ENCODE measurements at places on chromosomes 2 and 18.

GRCh38 chr2:191247381-191248057, 2.3 kb downstream of the MYO1B start:
- DNase-seq = no peak

GRCh38 chr2:241629762-241630435, 7.1 kb downstream of the THAP4 start:
- no peak for DNase-seq

DNA sequence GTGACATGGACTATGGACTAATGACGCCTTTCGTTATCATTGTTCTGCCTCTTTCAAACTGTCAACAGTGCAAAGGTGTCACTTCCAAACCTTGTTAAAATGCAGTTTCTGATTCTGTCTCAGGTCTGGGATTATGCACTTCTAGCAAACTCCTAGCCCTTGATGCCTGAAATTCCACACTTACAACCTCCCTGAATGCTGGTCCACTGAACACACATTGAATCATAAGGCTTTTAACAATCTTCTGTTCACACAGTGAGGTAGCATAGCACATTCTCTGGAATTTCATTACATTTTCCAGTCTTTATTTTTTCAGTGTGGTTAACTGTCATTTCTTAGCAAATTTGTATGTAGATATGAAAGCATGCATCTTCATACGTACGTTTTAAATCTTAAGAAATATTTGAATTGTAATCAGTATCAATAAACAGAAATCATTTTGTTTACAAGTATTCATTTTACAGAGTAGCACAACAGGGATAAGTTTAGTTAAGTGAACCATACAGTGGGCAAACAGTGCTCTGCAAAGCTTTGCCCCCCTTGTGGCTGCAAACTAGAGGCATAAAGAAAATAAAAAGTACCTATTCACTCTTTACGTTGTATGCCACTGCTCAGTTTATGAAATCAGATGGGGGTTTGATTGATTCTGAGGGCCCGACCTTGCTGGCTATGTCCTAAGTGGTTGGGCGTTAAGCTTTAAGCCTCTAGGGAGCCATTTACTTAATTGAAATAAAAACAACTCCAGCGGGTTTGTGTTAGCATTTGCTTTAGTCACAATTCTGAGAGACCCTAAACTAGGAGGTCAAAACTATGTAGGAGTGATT, 250.8 kb downstream of the LRRTM1 start:
- DNase-seq = no peak

DNA sequence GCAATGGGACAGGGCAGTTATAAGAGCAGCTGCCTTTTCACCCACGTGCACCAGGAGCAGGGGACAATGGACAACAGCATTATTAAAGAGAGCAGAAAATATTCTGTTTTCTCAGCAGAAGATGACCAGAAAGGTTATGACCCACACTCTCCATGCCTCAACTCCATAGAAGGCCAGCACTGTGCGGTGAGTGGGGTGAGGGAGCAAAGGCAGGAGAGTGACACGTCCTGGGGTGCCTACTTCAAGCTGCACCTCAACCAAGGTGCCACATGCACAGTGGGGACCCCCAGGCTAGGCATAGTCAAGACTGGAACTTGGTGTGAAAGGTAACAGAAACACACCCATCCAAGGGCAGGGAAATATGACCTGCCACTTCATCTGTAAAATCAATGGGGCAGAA, 50.4 kb downstream of the POLR1A start:
- no peak for DNase-seq

DNA sequence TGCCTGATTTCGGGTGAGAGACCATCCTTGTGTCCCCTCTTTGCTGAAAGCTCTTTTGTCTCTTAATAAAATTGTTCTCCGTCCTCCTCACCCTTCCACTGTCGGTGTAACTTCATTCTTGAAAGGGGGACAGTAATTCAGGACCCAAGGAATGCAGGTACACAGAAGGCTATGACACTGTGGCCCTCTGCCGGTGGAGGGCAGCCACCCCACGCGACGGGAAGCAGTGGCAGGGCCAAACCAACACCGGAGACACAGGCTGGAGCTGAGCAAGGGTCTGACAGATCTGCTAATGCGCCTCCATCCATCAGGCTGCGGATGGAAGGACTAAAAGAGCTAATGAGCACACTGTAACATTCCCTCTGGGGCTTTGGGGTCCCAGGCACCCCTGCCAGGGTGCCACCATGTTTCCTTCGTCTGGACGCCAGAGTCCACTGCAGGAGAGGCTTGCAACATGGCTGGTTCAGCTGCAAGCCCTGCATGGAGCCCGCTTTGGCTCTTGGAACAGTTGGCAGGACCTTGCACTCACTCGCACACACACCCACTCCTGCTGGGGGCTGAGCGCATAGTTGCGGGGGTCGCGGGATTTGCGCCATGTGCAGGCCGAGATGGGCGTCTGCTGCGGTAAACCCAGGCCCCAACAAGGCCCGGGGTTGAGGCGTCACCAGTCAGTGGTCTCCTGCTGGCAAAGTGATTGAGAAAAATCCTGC, 544.1 kb upstream of the CDH7 start:
- DNase-seq = peak; percentile 24

GRCh38 chr2:71728036-71728435, 274.7 kb downstream of the DYSF start:
- DNase-seq = no peak

GRCh38 chr2:24241528-24241927, 66.7 kb downstream of the FAM228A start:
- DNase-seq = no peak

DNA sequence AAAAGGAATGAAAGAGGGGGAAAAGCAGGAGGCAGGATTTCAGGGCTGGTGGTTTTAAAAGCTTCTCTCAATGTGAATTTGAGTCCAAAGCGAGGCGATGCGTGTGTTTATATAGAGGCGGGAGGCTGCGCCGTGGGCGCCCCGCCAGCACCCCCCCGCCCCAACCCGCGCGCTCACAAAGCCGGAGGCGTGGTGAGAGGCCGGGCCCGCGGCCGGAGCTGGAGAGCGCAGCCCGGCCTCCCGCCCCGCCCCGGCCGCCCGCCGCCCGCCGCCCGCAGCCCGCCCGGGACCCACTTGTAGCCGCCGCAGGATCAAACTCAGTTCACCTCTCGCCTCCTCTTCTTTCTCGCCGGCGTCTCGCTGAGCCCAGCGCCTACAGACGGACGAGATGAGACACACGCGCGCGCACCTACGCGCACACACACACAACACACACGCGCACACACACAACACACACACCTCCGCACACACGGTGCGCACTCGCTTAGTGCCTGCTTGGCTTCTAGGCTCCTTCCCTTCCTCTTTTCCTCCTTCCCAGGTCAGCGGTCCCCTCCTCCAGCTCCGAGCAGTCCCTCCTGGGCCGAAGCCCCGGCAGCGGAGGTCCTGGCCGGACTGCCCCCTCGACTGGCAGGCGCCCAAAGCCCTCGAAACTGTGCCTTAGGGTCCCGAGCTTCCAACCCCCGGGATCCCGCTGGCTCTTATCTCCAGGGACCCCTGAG, 1.3 kb upstream of the CYP26B1 start:
- peak; percentile 63 for DNase-seq

DNA sequence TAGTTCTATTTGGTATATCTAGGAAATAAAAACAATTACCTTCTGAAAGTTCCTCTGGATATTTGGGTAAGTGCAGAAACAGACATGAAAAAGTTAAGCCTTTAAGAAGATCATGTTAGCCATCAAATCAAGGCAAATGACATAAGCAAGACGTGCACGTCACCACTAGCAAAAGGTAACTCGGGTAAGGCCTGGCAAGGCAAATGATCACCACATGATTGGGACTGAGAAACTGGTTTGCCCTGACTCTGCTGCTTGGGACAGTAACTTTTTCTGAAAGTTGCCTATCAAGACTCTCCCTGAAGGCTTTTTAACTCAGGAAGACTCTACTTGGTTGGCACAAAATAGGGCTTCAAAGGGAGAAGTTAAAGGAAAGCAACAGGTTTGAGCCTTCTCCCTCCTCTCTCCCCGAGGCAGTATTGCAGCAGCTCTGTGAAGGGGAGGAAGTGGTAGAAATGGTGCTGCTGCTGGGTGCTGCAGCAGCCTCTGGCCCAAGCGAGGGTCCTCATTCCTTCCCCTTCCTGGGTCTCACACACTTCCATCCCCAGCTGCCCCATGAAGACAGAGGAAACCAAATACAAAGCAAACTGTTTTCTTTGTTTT, 17.1 kb upstream of the TMEM237 start:
- DNase-seq = no peak

GRCh38 chr2:16105669-16106281, 165.4 kb downstream of the MYCN start:
- peak; percentile 31 for DNase-seq

- peak; percentile 30 for DNase-seq
These were observed 102.5 kb downstream of the ATL2 start for GRCh38 chr2:38274286-38275276.

- no peak for DNase-seq
These were observed 33.4 kb upstream of the VPS54 start for GRCh38 chr2:64052463-64053241.

DNA sequence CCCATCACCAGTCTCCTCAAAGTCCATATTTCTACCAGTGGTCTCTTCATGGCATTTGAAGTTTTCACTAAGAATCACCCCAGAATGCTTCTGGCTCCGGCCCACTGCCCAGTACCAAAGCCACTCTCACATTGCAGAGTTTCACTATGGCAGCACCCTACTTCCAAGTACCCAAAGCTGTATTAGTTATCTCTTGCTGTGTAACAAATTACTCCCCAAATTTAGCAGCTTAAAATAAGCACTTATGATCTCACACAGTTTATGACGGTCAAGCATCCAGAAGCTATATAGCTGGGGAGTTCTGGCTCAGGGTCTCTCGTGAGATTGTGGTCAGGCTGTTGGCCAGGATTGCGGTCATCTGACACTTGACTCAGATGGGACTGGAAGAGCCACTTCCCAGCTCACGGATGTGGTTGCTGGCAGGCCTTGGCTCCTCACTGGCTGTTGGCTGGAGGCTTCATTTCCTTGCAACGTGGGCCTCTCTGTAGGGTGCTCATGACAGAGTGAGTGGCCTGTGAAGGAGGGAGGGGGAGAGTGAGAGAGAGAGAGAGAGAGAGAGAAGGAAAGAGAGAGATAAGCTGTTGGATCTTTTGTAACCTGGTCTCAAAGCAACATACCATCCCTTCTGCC, 189.5 kb downstream of the CTIF start:
- no peak for DNase-seq

- no peak for DNase-seq
These were observed 156.4 kb downstream of the CCBE1 start for GRCh38 chr18:59540780-59541179.

GRCh38 chr18:24190590-24190989, 51.7 kb downstream of the CABYR start:
- DNase-seq = no peak

GRCh38 chr2:6723865-6724604, 141.7 kb downstream of the CMPK2 start:
- DNase-seq = no peak

DNA sequence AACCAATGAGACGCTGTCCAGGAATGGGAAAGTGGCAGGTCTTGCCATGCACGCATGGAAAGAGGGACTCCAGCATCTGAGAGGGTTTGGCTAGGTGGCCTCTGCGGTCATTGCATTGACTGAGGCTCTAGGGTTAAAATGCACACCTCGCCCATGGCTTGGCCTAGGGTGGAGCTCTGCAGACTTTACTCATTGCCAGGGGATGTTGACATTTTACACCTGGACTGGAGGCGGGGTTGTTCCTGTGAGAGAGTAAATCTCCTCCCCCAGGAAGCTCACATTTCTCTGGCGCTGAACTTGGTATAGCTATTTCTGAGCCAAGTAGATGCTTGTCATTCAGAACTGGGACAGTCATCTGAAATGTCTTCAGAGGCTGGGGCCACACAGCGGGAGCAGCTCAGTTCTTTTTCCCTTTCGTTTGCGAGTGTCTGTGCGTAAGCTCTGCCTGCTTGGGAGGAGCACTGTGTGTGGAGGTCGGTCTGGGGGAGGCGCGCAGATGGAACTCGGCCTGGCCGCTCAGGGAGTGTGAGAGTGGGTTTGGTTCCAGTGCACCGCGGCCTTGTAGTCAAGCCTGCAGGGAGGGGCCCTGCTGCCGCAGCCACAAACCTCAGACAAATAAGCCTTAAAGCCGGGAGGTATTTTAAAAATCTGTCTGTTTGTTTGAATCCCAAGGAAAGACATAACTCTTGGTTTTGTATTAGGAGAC, 76.5 kb downstream of the LPIN1 start:
- no peak for DNase-seq

- DNase-seq = no peak
These were observed 31.1 kb upstream of the CERS6 start for GRCh38 chr2:168424971-168425370.

GRCh38 chr2:72979896-72980295, 62.6 kb downstream of the EMX1 start:
- DNase-seq = no peak

- no peak for DNase-seq
These were observed 4.2 kb downstream of the SMAD2 start for GRCh38 chr18:47926101-47926850.

DNA sequence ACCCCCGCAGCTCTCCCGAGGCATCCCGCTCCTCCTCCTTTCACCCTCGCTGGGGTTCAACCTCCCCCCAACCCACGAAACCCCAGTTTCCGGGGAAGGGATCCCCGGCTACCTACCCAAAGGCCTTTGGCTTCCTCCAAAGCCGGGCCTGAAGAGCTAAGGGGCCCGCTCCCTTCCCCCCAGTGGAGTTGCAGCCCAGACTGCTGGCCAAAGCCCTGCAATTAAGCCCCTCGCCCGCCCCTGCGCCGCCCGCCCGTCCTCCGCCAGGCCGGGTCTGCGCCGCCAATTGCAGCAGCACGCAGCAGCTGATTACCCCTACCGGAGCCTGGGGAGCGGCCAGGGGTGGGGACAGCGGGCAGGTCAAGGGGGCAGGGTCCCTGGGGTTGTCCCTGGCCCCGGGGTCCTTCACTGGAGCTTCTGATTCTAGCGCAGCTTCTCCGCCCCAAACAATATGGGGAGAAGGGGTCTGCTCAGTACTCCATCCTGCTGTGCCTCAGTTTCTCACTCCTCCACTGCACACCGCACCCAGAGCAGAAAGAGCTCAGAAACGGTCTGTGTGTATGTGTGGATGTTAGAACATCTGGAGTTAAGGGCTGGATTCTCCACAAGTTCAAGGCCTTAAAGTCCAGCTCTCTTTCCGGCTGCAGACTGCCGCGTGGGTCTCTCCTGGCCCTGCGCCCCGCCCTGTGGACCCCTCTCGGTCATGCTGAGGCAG, 16.9 kb downstream of the WNT10A start:
- DNase-seq = peak; percentile 35

- DNase-seq = no peak
These were observed 200.4 kb upstream of the SH3BP4 start for GRCh38 chr2:234751275-234751973.

GRCh38 chr18:22026362-22026761, 143.0 kb upstream of the GATA6 start:
- DNase-seq = no peak

DNA sequence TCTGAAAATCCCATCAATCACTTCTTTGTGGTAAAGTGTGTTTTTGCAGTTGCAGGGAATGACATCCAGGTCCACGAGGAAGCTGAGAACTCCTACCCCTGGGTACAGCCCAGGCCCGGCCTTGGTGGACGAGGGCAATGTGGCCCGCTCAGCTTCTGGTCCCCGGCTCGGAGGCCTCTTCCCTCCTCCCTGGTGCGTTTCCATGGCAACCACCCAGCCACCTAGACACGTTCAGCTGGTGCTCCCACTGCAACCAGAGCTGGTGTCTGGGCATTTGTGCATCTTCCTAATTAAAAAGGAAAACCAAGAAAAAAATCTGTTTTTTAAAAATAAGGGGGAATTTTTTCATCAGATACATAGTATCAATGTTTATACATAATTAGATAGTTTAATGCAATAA, 603.6 kb upstream of the SALL3 start:
- peak; percentile 58 for DNase-seq
